Bladder microvascular endothelial cell (primary cell): ENCODE measurements at places on chromosomes 7 and 10. TPM values are rescaled to one million over a fixed set of nuclear protein-coding genes. Genes with fewer than 3 reads are reported as not detected.

The SPDYE3 gene
- total RNA-seq, result not detected in 2 replicates

The PRPF18 gene
- total RNA-seq, result 24.6 and 40.5 TPM in 2 replicates

The NYAP1 gene
- 2.5 and 2.6 TPM in 2 replicates for total RNA-seq

The HOXA11 gene
- 0.31 and 0.49 TPM in 2 replicates for total RNA-seq

The NME8 gene
- not detected in 2 replicates for total RNA-seq

The PLA2G12B gene
- total RNA-seq, result 0.13 and 0.16 TPM in 2 replicates

The MARVELD1 gene
- 6.6 and 16.4 TPM in 2 replicates for total RNA-seq

The TMEM178B gene
- 0.06 and 0.16 TPM in 2 replicates for total RNA-seq

The BEND7 gene
- 10.0 and 21.2 TPM in 2 replicates for total RNA-seq

The LRRC61 gene
- total RNA-seq, result 0.16 and 3.1 TPM in 2 replicates

The DOCK4 gene
- 87.1 and 183 TPM in 2 replicates for total RNA-seq

The ARHGEF35 gene
- 0.06 and 0.32 TPM in 2 replicates for total RNA-seq

The PALD1 gene
- total RNA-seq, result 105 and 132 TPM in 2 replicates

The CPA2 gene
- not detected in 2 replicates for total RNA-seq

The NUDCD3 gene
- 98.4 and 218 TPM in 2 replicates for total RNA-seq

The HKDC1 gene
- total RNA-seq, result 0.06 and 0.16 TPM in 2 replicates

The NUB1 gene
- total RNA-seq, result 30.6 and 52.4 TPM in 2 replicates

The ATXN7L1 gene
- total RNA-seq, result 2.3 and 11.3 TPM in 2 replicates

The GSTO2 gene
- 0.31 and 0.32 TPM in 2 replicates for total RNA-seq

The GNAT3 gene
- not detected in 2 replicates for total RNA-seq

The OR13A1 gene
- total RNA-seq, result not detected in 2 replicates

The KLF14 gene
- total RNA-seq, result not detected in 2 replicates

The PDK4 gene
- 17.8 and 58.7 TPM in 2 replicates for total RNA-seq

The GALNT17 gene
- total RNA-seq, result not detected in 2 replicates

The CALHM3 gene
- total RNA-seq, result not detected in 2 replicates

The TUBB8 gene
- not detected in 2 replicates for total RNA-seq

The PDZD7 gene
- total RNA-seq, result 0.16 and 0.44 TPM in 2 replicates

The PWWP2B gene
- 9.2 and 12.8 TPM in 2 replicates for total RNA-seq

The CFAP46 gene
- total RNA-seq, result 0.16 and 0.82 TPM in 2 replicates

The MSMB gene
- total RNA-seq, result not detected in 2 replicates

The LRRC72 gene
- not detected in 2 replicates for total RNA-seq

The ALOX5 gene
- 0.13 TPM in 1 of 2 replicates, not detected in the other for total RNA-seq
